ENCODE measurements at places on chromosomes 5 and 9. TPM values are rescaled to one million over a fixed set of nuclear protein-coding genes. Genes with fewer than 3 reads are reported as not detected.
A peak's percentile ranks its signal among the peaks of the same experiment; 100 is the strongest.

GRCh38 chr5:463952-464351, 21.0 kb downstream of the EXOC3 start:
- peak; percentile 78 for DNase-seq

DNA sequence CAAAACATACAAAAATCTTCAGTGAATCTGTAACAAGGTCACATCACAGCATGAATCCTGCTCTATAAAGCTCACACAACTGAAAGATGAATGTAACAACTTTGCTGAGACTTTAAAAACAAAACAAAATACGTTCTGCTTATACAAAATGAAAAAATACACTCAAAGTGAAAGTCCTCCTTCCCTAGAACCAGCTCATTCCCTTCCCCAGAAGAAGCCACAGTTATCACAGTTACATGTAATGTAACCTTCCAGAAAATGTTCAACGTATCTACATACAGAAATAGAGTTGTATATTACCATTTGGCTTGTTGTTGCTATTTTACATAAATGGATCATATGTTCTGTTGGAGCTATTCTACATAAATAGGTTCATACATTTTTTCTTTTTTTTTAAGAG, 2.6 kb downstream of the AUH start:
- no peak for DNase-seq

DNA sequence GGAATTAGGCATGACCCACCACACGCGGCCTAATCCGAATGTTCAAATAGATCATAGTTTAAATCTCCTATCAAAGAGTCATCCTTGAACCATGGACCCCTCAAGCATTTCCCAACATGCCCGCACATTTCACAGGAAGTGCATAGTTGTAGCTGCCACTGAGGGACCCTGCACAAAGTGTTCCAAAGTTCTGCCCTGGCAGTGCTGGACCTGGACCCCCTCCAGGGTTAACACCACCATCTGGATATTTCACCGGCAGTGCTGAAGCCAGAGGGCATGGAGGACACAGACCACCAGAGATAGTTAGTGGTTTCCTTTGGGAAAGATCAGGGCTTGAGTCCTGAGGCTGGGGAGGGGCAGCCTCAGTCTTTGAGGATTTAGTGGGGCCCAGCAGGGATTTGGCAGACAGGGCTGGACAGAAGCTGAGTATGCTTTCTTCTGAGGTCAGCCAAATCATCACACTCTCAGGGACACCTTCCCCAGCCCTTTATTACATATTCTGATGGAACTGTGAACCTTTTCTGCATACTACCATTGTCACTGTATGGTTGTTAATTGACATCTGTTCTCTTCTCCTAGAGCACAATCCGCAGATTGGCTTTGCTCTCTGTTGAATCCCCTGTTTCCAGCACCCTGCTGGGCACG, 143.6 kb upstream of the EFNA5 start:
- no peak for DNase-seq

The DPYSL3 gene
- 15.3 TPM for total RNA-seq
